ENCODE measurements at places on chromosomes 6 and 20.
A peak's percentile ranks its signal among the peaks of the same experiment; 100 is the strongest.

DNA sequence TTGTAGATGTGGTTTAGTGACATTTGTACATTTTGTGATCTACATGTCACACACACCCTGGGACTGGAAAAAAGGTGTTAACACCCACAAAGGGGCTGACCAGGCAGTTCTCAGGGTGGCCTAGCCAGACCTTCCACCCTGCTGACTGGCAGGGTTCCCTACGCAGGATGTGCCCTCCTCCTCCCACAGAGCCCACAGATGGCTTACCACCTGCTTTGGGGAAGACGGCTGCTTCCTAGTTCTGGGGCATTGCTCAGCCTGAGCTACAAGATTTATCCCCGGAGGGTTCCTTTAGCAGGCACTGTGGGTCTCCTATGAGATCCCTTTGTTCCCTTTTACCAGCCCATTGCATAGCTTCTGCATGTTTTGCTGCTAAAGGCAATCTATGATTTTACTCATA lies 35.1 kb downstream of the SNAP25 start:
- no peak for DNase-seq

GRCh38 chr20:58970146-58970545 lies 10.9 kb upstream of the NELFCD start:
- DNase-seq: no peak

- DNase-seq: no peak
Measured at GRCh38 chr20:23582293-23582692, 14.0 kb upstream of the CST9L start.

GRCh38 chr20:31587545-31588389 lies 17.3 kb upstream of the ID1 start:
- no peak for DNase-seq

- DNase-seq: no peak
Measured at GRCh38 chr6:83873869-83874268, 14.4 kb downstream of the CYB5R4 start.

DNA sequence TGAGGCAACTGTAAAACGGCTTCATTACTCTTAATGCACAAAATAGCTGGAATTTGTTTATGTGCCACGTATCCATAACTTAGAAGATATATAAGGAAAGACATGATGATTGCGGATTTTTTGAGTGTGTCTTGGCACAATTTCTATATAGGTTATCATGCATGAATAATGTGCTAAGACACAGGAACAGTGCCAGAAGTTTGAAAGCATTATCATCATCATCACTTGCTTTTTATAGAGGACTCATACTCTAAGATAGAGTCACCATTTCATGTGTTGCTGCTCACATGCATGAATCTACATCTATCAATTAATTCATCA lies 113.4 kb downstream of the ELOVL4 start:
- no peak for DNase-seq

GRCh38 chr20:41621421-41621820 lies 3.2 kb upstream of the CHD6 start:
- no peak for DNase-seq

- DNase-seq: no peak
Measured at GRCh38 chr20:259981-260380, 2.5 kb downstream of the DEFB132 start.

GRCh38 chr20:1722513-1723050 lies 65.0 kb upstream of the SIRPG start:
- no peak for DNase-seq

- DNase-seq: no peak
Measured at GRCh38 chr6:155290491-155290890, 23.8 kb downstream of the TFB1M start.

DNA sequence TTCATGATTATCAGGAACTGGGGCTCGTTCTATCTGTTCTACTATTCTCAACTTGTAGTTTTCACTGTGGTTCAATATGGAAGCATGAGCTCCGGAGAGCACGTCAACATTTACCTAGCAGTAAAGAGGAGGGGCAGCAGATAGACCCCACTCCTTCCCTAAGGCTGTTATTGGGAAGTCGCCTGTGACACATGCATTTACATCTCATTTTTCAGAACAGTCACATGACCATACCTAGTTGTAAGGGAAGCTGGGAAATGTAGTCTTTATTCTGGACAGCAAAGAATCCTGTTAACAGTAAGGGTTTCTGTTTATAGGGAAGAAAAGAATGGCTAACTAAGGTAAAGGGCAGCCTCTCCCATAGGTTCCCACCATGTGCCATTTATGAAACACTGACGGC lies 158.3 kb downstream of the ZFP64 start:
- DNase-seq: no peak

- DNase-seq: no peak
Measured at GRCh38 chr20:56380375-56380774, 11.6 kb downstream of the AURKA start.

DNA sequence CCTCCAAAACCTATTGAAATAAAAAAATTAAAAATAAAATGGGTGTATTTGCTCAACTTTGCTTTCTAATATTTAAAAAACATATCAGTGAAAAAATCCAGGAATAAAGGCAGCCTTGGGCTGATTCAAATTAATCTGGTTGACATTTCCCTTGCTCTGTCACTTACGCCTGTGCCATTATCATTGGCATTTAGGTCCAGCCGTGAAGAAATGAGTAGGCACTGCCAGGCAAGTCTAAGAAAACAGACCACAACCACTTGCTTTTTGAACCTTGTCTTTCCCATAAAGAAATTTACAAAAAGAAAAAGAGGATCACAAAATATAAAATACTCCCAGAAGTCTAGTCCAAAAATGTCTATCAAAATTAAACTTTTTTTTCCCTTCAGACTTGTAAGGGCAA lies 59.2 kb upstream of the HBS1L start:
- DNase-seq: no peak

- DNase-seq: no peak
Measured at GRCh38 chr6:131122007-131122406, 13.3 kb upstream of the AKAP7 start.

DNA sequence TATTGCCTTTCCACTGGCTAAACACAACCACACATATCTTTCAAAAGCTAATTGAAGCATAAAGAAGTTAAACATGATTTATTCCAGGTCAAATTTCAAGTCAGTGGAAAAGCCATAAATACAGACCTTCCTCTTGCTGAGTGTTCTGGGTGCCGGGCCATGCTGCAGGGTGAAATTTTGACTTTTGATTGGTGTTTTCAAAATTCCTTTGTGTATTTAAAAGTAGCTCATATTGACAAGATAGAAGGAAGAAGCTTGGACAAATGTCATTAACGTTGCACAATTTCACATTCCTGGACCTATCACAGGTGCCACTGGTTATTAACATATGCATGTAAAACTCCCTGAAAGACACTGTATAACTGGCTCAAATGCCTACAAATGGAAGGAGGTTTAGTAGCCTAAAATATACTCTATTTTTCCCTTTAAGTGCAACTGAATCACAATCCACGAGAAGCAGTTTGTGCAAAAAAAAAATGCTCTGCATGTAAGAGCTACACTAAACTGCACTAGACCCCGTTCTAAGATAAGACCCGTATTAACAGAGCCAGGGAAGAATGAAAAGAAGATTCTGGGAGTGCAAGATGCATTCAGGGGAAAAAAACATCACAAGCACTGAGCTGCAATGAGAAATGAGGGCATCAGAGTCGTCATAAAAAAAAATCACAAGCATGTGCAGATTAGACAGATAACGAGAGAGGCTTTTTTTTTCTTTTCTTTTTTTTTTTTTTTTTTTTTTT lies 30.4 kb downstream of the ATXN1 start:
- no peak for DNase-seq

GRCh38 chr6:17132967-17133366 lies 31.1 kb downstream of the STMND1 start:
- DNase-seq: no peak

GRCh38 chr6:156189195-156189594 lies 588.0 kb upstream of the ARID1B start:
- no peak for DNase-seq

DNA sequence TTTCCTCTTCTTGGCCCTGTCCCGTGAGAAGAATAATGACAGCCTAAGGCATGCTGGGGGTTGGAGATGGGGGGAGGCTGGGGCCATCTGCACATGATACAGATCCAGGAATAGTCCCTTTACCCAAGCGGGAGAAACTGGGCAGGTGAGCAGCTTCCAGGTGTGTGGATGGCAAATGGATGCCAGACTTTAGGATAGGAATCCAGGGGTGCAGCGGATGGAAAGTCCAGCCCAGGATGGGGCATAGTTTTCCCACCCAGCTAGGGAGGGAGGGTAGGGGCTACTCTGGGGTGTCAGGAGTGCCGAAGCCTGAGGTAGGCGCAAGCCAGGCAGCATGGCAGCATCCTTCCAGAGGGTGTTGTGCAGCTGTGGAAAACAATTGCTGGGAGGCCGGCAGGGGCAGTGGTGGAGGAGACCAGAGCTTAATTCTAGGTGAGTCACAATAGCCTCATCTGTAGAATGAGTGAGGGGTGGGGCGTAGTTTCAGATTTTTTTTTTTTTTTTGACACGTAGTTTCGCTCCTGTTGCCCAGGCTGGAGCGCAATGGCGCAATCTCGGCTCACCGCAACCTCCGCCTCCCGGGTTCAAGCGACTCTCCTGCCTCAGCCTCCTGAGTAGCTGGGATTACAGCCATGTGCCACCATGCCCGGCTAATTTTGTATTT lies 15.4 kb upstream of the FAM110A start:
- no peak for DNase-seq

- no peak for DNase-seq
Measured at GRCh38 chr20:22462975-22463914, 121.1 kb downstream of the FOXA2 start.

- DNase-seq: no peak
Measured at GRCh38 chr20:57043091-57043490, 223.3 kb downstream of the BMP7 start.

GRCh38 chr20:35972462-35972861 lies 4.1 kb downstream of the CNBD2 start:
- DNase-seq: no peak

- no peak for DNase-seq
Measured at GRCh38 chr6:134753001-134753400, 196.9 kb downstream of the ALDH8A1 start.

- peak; percentile 77 for DNase-seq
Measured at GRCh38 chr20:49594143-49594930, 26.4 kb upstream of the PTGIS start.

- DNase-seq: no peak
Measured at GRCh38 chr20:53245574-53245973, 273.4 kb downstream of the TSHZ2 start.

DNA sequence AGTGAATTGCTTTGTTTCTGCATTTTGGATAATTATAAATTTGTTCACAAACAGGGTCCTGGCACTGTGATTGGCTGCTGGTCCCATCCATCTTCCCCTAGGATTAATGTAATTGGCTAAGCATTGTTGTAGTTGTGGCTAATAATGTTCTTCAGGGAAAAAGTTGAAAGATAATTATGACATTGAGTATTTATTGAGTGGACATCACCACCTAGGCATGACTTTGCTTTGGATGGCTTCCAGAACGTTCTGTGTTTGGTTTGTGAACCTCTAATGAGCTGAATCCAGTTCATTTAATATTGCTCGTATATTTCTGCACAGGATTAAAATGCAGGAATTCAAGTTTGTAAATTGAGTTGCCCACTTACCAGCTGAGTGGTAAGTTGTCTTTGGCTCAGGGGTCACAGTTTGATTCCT lies 55.1 kb downstream of the ARID1B start:
- no peak for DNase-seq

- DNase-seq: no peak
Measured at GRCh38 chr6:114514170-114514569, 171.3 kb upstream of the HS3ST5 start.

DNA sequence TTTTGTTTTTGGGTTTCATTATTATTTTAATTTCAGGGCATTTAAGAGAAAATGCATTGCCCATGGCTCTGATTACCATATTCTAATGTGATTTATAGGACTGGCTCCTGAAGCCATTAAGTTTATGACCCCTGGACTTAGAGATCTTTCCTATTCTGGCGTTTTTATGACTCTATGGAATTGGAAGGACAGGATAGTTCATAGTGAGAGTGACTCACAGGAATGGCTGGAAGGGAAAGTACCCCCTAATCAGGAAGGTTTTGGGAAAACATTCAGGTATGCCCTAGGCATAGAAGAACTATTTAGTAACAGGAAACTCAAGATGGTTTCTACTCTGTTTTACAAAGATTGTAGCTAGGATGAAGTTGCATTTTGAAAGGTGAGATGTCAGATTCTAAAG lies 108.6 kb upstream of the SLC2A12 start:
- no peak for DNase-seq

DNA sequence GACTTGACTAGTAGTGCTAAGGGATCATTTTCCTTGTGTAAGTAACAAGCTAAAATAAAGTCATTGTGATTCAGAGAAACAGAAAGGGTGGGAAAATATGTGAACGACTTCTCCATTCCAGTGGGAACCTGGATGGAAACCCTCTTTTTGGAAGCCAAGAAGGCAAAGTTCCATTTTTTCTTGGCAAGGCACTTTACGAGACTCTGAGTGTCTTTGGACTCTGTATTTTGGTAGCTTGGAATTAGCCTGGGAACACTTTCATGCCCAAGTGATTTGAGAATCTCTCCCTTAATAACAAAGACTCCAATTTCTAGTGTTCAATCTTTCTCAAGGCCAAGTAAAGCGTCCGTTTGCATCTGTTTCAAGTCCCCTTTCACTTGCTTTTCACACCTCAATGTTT lies 100.5 kb upstream of the SASH1 start:
- no peak for DNase-seq

DNA sequence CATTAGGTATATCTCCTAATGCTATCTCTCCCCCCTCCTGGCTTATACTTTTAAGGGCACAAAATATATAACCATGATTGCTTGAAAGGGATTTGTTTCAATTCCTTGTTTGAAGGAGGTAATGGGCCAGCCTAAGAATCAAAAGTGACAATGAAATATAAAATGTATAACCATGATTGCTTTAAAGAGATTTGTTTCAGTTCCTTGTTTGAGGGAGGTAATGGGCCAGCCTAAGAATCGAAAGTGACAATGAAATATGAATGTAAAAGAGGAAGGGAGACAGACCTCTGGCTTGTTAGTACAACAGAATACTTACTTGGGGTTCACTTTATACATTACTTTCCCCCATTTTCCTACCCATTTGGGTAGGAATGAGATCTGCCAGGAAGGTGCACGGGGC lies 55.5 kb downstream of the FOXC1 start:
- no peak for DNase-seq

GRCh38 chr6:148203281-148203925 lies 139.2 kb upstream of the SASH1 start:
- DNase-seq: no peak

GRCh38 chr6:44255105-44255808 lies 2.1 kb downstream of the SLC35B2 start:
- peak; percentile 28 for DNase-seq

GRCh38 chr20:34163307-34163706 lies 51.3 kb upstream of the EIF2S2 start:
- DNase-seq: no peak

DNA sequence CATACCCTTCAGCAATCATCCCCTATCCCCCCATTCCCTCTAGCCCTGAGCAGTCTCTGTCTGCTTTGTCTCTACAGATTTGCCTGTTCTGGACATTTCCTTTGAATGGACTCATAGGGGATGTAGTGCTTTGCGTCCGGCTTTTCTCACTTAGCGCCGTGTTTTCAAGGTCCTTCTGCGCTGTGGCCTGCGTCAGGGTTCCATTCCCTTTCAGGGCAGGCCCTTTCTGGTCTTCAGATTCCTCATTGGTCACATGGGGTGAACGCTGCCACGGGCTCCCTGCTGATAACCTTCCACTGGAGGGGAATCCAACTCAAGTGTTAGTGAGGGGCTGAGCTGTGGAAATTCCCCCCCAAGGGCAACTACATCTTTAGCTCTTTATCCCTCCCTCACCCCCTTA lies 36.4 kb upstream of the APCDD1L start:
- no peak for DNase-seq

- no peak for DNase-seq
Measured at GRCh38 chr6:134373282-134373922, 55.5 kb upstream of the SGK1 start.

GRCh38 chr6:141610741-141611140 lies 522.0 kb upstream of the GJE1 start:
- DNase-seq: no peak

Data from stimulated activated CD4-positive, alpha-beta T cell treated with anti-CD3 and anti-CD28 coated beads, Interleukin-4, amount 100 ng/mL, for 48 hours (primary cell).